ENCODE measurements at places on chromosomes 11 and 22. TPM values are rescaled to one million over a fixed set of nuclear protein-coding genes. Genes with fewer than 3 reads are reported as not detected.
A peak's percentile ranks its signal among the peaks of the same experiment; 100 is the strongest.

DNA sequence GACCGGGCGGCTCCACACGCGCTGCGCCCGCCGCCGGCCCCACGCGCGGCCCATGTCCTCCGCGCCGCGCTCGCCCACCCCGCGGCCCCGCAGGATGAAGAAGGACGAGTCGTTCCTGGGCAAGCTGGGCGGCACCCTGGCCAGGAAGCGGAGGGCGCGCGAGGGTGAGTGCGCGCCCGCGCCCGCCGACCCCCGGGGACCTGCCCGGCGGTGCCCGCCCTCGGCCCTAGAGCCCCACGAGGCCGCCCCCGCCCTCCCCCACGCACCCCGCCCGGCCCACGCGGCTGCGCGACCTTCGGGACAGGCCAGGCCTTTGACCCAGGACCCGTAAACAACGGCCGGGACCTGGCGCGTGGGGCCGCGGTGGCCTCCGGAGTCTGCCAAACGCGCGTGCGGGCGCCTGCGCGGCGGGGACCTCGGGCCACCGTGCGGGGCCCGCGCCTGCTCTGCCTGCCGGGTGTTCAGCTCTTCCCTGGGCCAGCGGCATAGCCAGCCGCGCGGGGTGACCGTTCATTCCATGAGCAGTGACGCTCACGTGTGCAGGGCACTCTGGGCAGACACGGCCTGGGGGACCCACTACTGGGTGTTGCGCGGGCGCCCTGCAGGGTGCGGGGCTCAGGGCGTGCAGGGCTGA, at the start of gene PARVB:
PARVB (plus strand) TSS at position 15 of the 634 bp plus-strand sequence; CDS start at position 53, 38 bp downstream.
- DNase-seq: peak; percentile 50

DNA sequence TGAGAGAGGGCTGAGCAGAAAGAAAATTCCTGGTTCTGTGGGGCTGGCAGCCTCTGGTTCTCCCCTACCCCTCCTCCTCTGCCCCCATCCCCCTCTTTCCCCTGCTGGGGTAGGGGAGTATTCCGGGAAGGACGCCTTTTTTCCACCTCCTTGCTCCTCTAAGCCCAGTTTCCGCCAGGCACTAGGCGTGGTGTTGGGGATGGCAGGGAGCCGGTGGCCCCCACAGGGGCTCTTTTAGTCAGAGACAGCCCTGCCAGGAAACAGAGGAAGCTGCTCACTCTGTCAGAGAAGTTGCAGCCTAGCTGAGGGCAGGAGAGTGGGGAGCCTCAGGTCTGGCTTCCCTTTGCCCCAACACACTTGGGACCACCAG, 15.6 kb upstream of the ARHGEF17 start:
- no peak for DNase-seq

GRCh38 chr11:115623021-115623451, 118.8 kb upstream of the CADM1 start:
- peak; percentile 87 for DNase-seq

- DNase-seq: no peak
Observed at GRCh38 chr11:124865181-124865901, at the start of gene ROBO3. Gene ROBO3, plus strand, starts transcription at chr11:124865432. Its CDS starts 146 bp downstream, at chr11:124865578.

- peak; percentile 63 for DNase-seq
Observed at GRCh38 chr11:2379466-2380174, 2.5 kb downstream of the CD81 start.

GRCh38 chr11:21817696-21818095, 375.2 kb upstream of the ANO5 start:
- no peak for DNase-seq

GRCh38 chr22:50572965-50573364, 5.3 kb downstream of the CPT1B start:
- no peak for DNase-seq

GRCh38 chr11:102254047-102254446, 63.2 kb upstream of the BIRC3 start:
- no peak for DNase-seq

GRCh38 chr11:111358038-111359001, 20.8 kb downstream of the POU2AF1 start:
- DNase-seq: no peak

- DNase-seq: no peak
Observed at GRCh38 chr22:44157916-44158618, 22.7 kb upstream of the PARVG start.

DNA sequence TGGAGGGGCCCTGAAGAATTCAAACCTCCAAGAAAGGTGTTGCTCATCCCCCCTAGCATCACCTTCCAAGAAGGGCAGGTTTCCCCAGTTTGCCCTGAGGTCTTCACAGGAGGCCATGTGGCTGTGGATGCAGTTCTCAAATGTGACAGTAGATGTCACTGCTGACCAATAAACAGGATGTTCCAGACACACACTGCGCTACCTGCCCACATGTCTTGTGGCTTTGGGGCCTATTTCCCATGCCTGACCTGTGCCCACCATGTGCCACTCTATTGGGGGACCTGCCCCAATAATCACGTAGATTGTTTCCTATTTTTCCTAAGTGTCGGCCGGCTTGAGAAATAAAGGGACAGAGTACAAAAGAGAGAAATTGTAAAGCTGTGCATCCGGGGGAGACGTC, 4.5 kb downstream of the GSTT2 start:
- no peak for DNase-seq

GRCh38 chr11:108727665-108728064, 62.8 kb downstream of the DDX10 start:
- no peak for DNase-seq

GRCh38 chr11:86047275-86047991, 21.5 kb downstream of the PICALM start:
- no peak for DNase-seq

DNA sequence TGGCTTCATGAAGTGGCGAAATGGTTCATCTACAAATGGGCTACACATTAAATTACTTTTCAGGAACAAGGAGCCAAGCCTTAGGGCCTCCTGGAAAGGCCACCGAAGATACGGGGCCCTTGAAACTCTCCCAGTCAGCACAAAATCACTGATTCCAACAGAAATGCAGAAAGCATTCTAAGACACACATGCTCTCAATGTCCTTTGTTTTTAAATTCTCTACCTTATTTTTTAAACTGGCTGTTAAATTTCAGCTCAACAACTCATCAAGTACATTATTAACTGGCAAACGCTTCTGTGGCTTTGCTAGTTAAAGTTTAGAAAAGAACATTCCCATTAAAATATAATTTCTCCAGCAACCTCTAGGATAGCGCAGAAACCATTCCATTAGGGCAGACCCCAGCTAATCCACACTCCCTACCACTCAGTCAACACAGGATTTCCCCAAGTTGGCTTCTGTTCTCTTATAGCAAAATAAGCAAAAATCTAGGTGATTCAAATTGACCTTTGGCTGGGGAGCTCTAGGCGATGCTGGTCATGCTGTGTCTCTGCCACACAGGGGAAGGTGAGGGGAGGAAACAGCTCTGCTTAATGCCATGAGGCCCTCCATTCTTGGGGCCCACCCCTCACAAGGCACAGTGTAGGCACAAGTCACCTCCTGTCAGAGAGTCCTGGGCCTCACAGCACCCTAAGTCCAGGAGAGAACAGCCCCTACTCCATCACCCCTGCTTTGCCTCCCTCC, 47.1 kb downstream of the PLEKHA7 start:
- DNase-seq: no peak

DNA sequence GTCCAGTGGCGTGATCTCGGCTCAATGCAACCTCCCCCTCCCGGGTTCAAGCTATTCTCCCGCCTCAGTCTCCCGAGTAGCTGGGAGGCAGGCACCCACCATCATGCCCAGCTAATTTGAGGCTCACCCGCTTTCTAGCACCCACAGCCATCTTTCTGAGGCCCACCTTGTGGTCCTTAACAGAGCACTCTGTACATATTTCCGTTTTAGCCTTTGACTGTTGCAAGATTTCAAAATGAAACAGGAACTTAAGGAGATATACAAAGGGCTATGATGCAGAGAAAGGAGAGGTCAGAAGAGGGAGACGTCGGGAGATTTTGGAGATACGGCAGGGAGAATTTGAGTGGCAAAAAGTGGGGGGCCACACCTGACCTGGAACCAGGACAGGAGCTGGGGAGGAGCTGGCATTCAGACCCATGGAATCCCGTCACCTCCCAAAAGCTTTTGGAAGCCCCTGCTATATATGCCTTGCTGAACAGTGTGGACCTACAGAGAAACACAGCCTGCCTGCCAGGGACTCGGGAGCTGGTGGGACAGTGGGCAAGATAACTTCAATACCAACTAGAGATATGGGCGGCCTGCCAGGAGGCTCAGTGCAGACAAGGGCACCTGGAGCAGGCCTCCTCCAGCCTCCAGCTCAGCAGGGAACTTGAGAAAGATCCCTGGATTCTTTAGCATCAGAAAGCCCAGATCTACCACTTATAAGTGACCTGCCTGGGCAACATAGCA, 8.0 kb upstream of the CLCF1 start:
- no peak for DNase-seq

- peak; percentile 38 for DNase-seq
Observed at GRCh38 chr11:117185736-117186430, 7.3 kb downstream of the SIDT2 start.

DNA sequence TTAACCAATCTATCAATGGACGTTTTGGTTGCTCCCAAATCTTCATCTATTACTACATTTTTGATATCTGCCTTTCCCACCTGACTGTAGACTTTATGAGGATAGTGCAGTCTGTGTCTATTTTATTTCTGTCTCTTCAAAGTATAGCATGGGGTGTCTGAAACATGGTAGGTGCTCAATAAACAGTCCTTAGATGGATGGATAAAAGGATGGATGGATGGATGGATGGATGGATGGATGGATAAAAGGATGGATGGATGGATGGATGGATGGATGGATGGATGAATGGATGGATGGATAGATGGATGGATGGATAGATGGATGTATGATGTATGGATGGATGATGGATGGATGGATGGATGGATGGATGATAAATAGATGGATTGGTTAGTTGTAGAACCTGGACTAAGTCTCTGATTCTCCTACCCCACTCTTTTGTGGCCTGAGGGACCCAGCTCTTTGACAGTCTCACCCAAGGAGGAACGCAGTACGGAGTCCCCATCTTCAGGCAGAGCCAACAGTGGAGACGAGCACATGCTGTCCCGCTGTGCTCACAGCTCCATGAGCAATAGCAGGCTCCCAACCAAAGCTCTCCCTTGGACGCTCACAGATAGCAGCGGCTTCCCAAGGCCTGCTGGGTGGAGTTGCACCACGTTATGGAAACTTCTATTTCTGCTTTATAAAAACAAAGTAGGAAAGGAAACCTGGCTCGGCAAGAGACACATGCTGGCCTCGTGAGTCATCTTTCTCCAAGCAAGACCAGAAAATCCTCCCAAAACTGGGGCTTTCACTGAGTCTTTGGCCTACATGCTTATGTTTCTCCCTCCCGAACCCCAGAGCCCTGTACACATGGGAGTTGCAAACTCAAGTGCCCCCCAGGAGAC, 448.0 kb downstream of the MIAT start:
- DNase-seq: peak; percentile 86

- no peak for DNase-seq
Observed at GRCh38 chr11:24819006-24819405, 322.2 kb downstream of the LUZP2 start.

- no peak for DNase-seq
Observed at GRCh38 chr11:559712-560304, 730 bp downstream of the LMNTD2 start.

DNA sequence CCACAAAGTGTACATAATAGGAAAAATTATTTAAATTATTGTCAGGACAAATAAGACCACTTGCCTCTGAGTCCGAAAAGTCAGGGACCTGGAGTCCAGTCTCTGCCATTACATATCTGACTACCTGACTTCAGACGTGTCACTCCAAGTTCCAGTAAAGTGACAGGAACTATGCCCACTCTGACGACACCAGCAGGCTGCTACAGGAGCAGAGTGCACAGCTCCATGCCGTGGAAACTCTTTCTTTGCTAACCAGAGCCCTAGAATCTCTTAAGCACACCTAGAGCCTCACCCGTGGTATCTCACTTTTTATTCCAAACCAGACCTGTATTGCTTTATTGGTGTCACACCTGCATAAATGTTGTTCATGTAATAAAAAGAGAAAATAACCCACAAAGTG, 93.7 kb downstream of the PLEKHA7 start:
- no peak for DNase-seq

DNA sequence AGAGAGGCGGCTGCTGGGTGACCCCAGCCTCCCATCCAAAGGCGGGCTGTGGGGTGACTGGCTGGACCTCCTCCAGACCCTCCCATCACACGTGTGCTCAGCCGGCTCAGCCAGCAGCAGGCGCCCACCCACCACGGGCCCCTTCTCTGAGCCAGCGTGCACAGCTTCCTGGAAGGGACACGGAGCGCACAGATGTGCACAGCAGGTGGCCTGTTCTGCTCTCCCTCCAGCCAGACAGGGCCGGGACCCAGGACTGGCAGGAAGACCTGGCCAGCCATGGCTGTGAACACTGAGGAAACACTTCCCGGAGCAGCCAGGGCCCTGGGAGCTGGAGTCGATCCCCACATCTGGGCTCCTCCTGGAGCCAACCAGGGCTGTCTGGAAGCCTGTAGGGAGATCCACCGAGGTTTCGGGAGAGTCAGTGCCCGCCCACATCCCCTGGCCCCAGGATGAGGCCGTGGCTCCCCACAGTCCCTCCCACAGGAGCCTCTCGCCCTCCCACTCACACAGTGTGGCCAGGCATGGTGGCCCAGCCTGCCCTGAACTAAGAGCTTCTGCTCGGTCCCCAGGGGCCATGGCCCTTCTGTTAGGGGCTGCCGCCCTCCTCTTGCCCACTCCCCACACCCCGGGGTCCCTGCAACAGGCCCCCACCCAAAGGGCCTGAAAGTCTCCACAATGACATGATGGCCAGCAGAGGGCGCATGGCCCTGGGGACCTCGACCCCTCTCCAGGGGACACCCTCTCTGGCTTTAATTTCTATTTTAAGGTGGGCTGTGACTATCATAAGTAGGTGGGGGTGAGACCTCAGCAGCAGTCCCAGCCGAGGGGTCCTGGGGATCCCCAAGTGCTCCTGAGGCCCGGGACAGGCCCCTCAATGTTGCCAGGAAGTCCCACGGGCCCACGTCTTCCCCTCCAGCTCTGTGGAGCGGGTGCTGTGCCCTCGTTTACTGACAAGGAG, 90.6 kb upstream of the FGF3 start:
- peak; percentile 14 for DNase-seq

- peak; percentile 82 for DNase-seq
Observed at GRCh38 chr11:2268729-2269600, 1.4 kb downstream of the ASCL2 start.

DNA sequence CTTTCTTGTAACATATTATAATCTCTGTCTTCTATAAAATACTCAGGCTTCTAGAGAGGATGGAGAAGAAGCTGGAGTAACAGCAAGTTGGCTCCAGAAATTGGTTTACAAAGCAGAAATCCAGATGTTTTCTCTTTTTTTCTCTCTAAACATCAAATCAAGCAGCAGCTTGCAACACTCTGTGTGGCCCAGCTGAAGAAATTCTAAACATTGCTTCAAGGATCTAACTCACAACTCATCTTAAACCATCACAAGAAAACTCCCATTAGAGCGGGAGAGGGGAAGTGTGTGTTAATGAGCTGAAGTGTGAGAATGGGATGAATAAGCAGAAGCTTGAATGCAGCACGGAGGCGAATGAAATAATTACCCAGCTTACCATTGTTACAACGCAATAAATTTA, 146.5 kb downstream of the OPCML start:
- no peak for DNase-seq

Gene SCGB2A2
- not detected for polyA plus RNA-seq

Gene POU2AF3
- 0.61 TPM for polyA plus RNA-seq

Gene PRR33
- 0.81 TPM for polyA plus RNA-seq

Gene CEP126
- polyA plus RNA-seq: 3.1 TPM

Gene GRM5
- 0.02 TPM for polyA plus RNA-seq

Gene NAA40
- polyA plus RNA-seq: 20.1 TPM

Gene CHRM4
- 0.20 TPM for polyA plus RNA-seq

Gene TANGO2
- polyA plus RNA-seq: 64.9 TPM

Gene MMP13
- polyA plus RNA-seq: not detected
